ENCODE measurements at places on chromosomes 2 and 18.

DNA sequence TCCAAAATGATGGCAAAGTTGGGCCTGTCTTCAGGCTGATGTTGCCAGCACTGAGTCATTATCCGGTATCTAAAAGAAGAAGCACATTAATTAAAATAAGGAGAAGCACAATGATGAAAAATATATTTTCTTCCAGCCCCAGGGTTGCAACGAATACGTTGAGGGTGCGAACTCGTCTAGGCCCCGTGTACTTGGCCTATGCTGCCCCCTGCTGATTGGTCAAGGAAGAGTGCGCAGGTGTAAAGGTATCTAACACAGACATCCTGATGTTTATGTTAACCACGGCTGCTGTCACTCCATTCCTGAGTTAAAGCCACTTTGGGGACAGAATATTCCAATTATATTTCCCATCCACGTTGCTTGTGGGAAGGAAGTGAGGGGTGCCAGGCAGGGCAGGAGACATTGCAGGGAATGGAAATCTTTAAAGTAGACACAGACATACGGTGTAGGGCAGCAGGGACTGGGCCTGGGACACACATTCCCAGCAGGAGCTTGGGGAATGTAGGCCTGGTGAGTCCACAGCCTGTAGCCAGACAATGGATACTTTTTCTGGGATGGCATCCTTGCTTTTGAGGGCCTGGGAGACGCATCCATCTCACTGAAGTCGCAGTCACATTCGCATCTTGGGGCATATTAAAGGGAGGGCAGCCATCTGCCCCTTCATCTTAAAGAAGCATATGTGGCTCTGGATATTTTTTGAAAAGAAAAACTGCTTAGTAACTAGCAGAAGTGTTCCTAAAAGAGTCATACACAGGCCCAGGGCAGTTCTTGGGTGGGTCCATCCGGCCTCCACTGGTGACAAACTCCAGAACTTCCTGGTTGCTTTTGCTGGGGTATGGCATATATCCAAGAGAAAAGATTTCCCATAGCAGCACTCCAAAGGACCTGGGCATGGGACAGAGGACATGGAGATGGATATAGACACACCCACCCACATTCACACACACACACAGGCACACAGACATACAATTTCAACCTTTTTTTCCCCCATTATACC lies 81.9 kb downstream of the CLIP4 start:
- DNase-seq: peak; percentile 74
- H3K4me3 ChIP-seq: no peak overlapping the region
- H3K27me3 ChIP-seq: no peaks in the 10 kb centered on the region
- no peaks in the 10 kb centered on the region for H3K36me3 ChIP-seq
- H3K27ac ChIP-seq: no peak overlapping the region

- H3K27ac ChIP-seq: no peak overlapping the region
- H3K4me1 ChIP-seq: peaks cover 32% of the 10 kb centered on the region
- peak; percentile 67 for DNase-seq
These were observed 1.2 kb downstream of the ANKMY1 start for GRCh38 chr2:240556553-240557100.

DNA sequence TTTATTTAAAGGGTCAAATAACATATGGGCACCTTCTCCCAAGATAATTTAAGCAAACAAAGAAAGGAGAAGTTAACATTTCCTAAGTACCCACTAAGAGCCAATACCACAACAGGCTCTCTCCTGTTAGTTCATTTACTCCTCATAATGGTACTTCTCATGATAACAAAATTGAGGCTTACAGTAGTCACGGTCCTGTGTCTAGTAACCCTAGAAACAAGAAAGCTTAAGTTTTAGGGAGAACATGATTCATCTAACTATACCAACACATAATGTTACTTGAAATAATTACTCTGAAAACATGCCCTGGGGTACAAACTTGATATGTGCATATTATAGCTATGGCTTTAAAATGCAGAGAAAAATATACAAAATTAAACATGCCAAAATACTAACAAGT lies 19.8 kb downstream of the IWS1 start:
- H3K4me3 ChIP-seq: no peak overlapping the region
- H3K4me1 ChIP-seq: peaks cover 42% of the 10 kb centered on the region
- peaks cover 30% of the 10 kb centered on the region for H3K36me3 ChIP-seq
- H3K27ac ChIP-seq: no peak overlapping the region

- peaks cover 43% of the 10 kb centered on the region for H3K36me3 ChIP-seq
- no peak for DNase-seq
- no peak overlapping the region for H3K4me3 ChIP-seq
- H3K27me3 ChIP-seq: no peaks in the 10 kb centered on the region
These were observed 27.3 kb downstream of the INO80C start for GRCh38 chr18:35470435-35470834.

DNA sequence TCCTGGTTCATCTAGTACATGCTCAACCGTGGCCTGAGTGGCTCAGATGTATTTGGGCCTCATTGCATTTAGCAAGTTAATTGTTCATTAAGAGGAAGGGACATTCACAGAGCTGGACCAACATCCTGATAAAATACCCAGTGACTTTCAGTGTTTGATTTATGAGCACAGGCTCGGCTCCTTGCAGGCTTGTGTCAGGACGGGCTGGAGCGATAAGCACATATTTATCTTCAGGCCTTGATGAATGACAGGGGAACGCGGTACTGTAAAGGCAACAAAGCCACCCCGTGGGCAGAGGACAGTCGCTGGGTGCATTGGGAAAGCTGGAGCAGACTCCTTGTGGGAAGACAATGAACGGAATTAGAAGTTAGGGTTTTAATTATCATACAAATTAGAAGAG lies 548.6 kb upstream of the HS6ST1 start:
- H3K4me3 ChIP-seq: no peak overlapping the region
- no peaks in the 10 kb centered on the region for H3K36me3 ChIP-seq
- no peaks in the 10 kb centered on the region for H3K4me1 ChIP-seq

Measured in activated naive CD8-positive, alpha-beta T cell treated with anti-CD3 and anti-CD28 coated beads for 36 hours (primary cell).